NCI-H510A (cell line): ENCODE measurements at places on chromosomes 3 and 15.
A peak's percentile ranks its signal among the peaks of the same experiment; 100 is the strongest.

DNA sequence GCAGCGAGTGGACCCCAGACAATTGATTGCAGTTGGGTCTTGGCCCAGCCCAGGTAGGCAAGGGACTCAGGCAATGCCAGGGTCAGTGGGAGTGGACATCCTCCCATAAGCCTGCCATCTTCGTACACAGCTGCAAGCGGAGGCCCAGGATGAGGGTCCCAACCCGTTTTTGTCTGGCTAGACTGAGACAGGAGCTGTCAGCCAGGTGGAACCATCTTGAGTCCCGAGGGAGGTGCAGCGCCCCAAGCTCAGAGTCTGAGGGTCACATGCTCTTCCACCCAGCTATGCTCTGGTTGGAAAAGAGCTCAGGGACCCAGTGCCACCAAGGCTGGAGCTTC is 22.6 kb upstream of the IP6K2 start:
- no peak for DNase-seq

DNA sequence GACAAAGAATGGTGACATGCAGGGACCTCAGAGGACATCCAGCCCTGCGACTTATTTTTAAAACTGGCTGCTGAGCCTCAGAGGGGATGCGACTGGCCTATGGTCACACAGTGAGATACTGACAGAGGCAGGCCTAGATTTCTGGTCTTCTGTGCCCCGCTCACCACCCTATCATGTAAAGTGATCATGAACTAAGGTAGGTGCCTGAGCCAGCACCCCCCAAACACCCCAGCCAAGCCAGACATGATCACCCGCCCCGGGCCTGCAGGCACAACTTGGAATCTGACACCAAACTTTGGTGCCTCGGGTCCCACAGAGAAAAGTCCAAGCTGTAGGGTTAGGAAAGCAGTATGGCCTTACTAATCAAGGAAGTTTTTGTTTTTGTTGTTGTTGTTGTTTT is 33.9 kb upstream of the HHATL start:
- DNase-seq = no peak

GRCh38 chr3:75075158-75075557 is 460.7 kb upstream of the CNTN3 start:
- no peak for DNase-seq

DNA sequence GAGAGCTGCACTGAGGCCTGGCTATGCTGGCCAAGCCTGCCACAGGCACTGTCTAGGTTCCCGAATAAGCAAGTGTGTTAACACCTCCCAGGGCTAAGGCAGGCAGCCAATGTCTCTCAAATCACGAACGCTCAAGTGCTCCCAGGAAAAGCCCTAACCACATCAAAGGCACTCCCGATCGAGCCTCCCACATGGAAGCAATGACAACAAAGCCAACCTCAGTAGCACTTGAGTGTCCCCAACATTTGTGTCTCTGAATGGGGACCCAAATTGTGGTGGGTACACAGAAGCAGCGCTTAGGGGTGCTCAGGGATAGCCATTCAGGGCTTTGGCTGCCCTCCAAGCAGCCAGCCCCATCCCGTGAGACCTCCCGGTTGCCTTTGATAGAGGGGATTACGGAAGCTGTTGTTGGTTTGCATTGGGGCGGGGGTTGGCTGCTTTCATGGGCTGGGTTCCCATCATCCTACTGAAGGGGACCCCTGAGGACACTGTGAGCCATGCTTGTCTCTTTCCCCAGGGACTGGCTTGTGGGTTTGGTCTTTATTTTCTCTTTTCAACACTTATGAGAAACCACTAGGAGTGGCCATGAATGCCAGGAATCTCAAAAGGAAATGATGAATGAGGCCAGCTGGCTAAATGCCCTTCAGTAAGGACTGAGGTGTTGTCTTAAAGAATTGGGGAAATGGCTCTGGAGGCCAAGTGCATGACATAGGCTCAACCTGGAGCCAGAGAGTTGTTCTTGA is 234.1 kb upstream of the FEZF2 start:
- peak; percentile 46 for DNase-seq

DNA sequence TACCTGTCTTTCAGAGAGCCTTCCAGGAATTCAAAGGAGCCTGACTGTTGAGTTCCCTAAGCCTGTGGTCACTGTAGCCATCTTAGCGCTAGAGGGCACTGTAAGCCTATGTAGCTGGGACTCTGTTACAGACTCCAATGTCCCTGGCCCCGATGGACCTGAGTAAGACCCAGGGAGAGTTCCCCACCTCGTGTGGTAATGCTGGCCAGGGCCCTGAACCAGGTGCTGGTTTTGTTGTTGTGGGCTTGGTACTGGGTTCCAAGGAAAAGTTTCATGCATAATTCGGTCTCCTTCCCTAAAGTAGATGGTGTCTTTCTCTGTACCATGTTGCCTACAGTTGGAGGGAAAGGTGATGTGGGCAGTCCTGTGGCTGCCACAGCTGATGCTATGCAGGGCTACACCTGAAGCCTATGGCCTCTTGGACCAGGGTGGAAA is 32.4 kb downstream of the CDAN1 start:
- DNase-seq = peak; percentile 5

- no peak for DNase-seq
These were observed 520 bp downstream of the SLC26A6 start for GRCh38 chr3:48634661-48635221.

- no peak for DNase-seq
These were observed 52.2 kb downstream of the DNASE1L3 start for GRCh38 chr3:58158442-58159153.

DNA sequence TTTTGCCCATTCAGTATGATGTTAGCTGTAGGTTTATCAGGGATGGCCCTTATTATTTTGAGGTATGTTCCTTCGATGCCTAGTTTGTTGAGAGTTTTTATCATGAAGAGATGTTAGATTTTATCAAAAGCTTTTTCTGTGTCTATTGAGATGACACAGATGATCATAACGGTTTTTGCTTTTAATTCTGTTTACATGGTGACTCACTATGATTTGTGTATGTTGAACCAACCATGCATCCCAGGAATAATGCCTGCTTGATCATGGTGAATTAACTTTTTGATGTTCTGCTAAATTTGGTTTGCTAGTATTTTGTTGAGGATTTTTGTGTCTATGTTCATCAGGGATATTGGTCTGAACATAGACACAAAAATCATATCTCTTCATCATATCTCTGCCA is 8.3 kb downstream of the GPR156 start:
- no peak for DNase-seq

- DNase-seq = no peak
These were observed 150.6 kb downstream of the ADAMTS17 start for GRCh38 chr15:100191161-100191560.

DNA sequence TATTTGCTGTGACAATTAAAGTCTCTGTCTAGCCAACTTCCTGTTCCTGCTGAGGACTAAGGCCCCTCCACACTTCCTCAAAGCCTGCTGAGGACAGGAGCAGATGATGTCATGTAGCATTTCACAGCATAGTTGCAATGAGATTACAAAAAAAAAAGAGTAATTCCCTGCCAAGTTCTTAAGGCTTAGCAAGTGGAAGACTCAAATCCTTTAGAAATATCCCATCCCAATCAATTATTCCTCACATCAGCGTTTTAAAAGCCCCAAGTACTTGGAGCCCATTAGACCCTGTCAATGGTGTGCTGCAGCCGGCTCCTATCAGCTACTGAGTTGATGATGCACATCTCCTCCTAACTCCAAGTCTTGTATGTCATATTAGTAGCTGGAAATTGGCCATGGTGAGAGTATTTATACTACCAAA is 51.7 kb downstream of the TRANK1 start:
- no peak for DNase-seq

DNA sequence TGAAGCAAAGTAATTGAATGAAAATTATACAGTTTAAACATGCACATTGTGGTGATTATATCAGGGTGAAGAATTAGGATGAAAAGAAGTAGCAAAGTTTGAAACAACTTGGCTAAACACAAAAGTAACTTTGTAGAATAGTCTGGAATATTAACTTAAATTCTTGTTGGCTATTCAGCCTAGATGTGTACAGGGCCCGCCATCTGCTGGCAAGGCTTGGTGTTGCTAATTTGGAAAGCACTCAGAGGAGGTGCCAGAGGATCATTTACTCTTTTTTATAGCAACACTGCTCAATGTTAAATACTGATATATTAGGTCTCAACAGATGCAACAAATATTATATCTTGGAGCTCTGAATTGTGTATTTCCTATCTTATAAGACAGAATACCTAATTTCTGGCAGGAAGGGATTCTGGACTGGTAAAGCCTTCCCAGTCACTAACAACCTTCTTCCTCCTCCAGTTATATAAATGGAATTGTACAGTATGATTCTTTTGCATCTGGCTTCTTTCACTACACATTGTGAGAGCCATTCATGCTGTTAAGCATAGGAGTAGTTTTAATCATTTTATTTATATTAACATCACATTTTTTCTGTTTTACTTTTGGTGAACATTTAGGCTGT is 36.1 kb downstream of the TTC23 start:
- peak; percentile 4 for DNase-seq

DNA sequence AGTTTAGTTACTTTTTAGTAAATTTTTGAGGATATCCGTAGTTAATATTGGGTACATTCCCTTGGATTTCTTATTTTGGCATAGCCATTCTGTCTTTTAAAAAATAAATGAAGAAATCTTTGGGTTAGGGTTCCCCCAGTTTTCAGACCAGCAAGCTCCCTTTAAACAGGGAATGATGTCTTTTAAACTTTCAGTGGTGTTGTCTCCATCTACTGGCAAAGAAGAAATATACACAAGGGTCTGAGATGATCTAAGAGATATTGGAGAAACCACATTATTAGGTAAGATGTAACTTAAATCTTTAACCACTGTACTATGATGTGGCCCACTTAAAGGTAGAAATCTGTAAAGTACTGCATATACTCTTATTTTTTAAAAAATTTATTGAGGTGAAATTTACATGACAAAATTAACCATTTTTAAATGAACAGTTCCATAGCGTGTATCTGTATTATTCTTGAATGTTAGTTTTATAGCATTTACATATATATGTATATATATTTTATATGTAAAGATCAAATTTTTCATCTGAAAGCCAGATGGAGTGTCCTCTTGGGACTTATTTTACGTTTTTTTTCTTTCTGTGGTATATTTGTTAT is 35.1 kb upstream of the EIF3J start:
- no peak for DNase-seq

DNA sequence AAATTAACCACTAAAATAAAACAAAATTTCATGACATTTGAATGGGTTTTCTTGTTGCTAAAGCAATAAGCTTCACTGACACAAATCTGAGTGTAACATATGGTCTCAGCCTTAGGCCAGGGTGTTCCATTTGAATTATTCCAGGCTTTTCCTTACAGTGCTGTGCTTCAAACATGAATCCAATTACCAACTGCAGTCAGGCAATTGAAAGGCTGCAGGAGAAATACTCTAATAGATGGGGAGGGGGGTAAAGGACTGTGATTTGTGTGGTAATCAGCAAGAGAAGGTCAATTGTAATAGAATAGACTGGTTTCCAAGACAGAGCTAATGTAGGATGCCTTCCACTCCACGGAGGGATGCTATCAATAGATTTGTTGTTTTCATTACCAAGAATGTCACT is 466.7 kb downstream of the C3orf38 start:
- DNase-seq = no peak

GRCh38 chr3:10783360-10784351 is 32.4 kb upstream of the SLC6A11 start:
- DNase-seq = no peak

- DNase-seq = no peak
These were observed 34.5 kb downstream of the NPTN start for GRCh38 chr15:73598530-73599160.

DNA sequence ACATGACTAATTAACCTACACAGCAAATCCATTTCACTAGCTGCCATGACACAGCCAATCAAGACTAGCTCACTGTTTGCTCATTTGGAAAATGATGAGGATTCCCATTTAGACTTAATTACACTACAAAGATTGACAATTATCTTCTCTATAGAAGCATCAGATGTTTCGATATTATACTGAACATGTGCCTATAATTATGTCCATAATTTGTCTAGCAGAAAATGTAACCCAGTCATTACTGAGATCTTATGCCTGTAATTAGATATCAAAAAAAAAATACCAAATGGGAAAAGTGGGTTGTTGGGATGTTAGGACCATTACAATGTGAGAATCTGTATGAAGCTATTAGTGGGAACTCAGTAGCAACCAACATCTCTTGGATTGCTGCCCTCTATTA is 344.2 kb upstream of the MCTP2 start:
- no peak for DNase-seq

- DNase-seq = no peak
These were observed 258.9 kb upstream of the RARB start for GRCh38 chr3:25169151-25169550.

DNA sequence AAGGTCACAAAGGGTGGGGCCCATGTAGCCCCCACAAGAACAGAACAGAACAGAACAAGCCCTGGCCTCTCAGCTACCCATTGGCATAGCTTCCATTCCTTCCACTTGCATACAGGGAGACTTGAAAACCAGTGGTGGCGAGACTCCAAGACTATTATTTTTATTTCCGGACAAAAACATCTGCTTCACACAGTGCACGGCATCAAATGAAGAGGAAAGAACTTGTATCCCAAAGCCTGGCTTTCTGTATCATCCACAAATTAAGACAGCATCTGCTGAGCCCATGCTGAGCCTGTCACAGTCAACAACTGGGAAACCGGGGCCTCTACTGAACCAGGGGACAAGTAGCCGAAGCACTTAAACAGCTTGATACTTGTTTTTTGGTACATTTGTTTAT is 56.0 kb downstream of the CLEC3B start:
- no peak for DNase-seq

DNA sequence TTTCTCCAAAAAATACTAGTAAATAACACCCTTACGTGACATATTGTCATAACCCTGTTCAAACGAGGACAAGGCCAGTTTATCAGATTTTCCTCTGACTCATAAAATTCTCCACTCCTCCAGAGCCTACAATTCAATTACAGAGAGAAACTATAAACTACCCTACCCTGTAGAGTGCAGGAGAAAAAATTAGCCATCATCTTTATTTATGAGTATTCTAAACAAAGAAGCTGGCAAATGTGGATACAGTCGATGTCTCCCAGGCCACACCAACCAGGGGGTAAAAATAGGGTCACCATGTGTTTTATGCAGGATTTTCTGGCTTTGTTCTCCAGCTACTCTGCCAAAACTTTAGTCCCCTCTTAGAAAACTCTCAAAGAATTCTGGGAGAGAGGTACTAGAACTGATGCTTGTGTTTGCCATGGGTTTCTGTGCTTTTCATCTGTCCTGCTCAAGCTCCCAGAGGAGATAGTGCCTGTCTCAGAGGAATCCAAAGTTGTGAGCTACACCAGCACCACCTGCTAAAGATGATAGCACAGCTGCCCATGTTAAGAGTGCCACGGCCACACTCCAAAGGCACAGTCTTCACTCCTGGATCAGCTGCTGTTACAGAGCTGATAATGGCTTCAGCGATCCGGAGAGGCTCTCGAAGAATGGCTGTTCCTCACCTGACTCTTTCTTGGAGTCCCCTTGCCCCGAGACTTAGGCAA is 150.2 kb downstream of the IMPG2 start:
- DNase-seq = no peak
